ENCODE measurements at places on chromosomes 4 and X.
A peak's percentile ranks its signal among the peaks of the same experiment; 100 is the strongest.

GRCh38 chr4:71974681-71975080, 57.1 kb upstream of the NPFFR2 start:
- DNase-seq, result peak; percentile 5

- no peak for DNase-seq
Observed at GRCh38 chr4:103567591-103567990, 152.2 kb downstream of the TACR3 start.

GRCh38 chr4:101856149-101856548, 65.6 kb downstream of the BANK1 start:
- DNase-seq, result no peak

DNA sequence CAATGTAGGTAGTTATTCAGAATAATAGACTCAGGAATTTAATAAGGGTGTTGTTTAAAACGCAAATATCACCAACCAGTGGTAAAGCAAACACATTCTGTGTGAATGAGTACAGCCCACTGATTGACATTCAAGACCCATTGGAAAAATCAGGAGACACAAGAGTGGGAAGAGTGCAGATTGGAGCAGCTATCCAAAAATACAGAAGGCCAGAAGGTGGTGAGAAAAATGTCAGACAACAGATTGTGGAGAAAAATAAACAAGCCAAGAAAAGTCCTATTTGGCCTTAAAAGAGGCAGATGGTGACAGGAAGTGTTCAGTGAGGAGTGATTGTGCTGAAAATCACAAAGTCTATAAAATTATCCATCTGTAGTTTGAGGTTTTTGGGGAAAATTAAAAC, 39.3 kb downstream of the CPE start:
- no peak for DNase-seq

GRCh38 chr4:28665306-28665705, 1804.7 kb downstream of the STIM2 start:
- no peak for DNase-seq

DNA sequence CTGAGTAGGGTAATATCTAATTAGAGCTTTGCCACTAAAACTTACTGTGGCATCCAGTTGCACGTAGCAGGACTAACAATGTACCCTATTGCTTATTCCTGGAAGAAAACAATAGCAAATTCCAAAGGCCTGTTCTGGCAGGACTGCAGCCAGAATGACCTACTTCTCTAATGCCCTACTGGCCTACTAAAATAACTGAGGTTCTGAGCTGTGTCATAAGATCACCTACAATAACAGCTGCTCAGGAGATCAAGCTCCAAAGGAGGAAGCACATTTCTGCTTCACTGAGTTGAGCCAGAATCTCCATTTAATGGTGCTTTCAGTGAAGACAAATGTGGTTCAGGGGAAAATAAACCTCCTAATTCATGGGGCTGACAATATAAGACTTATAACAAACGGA, 42.2 kb upstream of the CXCL8 start:
- DNase-seq, result peak; percentile 71

Data from RWPE1 (cell line).